ENCODE measurements at places on chromosomes 16 and 17.

- no peak for DNase-seq
Measured at GRCh38 chr16:5216441-5217080, 119.0 kb upstream of the EEF2KMT start.

- no peak for DNase-seq
Measured at GRCh38 chr17:50260501-50260911, 13.8 kb upstream of the TMEM92 start.

GRCh38 chr16:76565542-76565941 is 288.3 kb downstream of the CNTNAP4 start:
- no peak for DNase-seq

- no peak for DNase-seq
Measured at GRCh38 chr16:17629936-17630335, 159.2 kb upstream of the XYLT1 start.

- DNase-seq: no peak
Measured at GRCh38 chr16:86229866-86230656, 280.3 kb upstream of the FOXF1 start.

GRCh38 chr16:23072769-23073549 is 76.3 kb downstream of the USP31 start:
- DNase-seq: no peak

- DNase-seq: no peak
Measured at GRCh38 chr17:51992864-51993416, 165.6 kb downstream of the CA10 start.

GRCh38 chr17:8447799-8448198 is 12.1 kb downstream of the NDEL1 start:
- DNase-seq: no peak

GRCh38 chr17:27520491-27521185 is 64.4 kb downstream of the KSR1 start:
- DNase-seq: no peak

DNA sequence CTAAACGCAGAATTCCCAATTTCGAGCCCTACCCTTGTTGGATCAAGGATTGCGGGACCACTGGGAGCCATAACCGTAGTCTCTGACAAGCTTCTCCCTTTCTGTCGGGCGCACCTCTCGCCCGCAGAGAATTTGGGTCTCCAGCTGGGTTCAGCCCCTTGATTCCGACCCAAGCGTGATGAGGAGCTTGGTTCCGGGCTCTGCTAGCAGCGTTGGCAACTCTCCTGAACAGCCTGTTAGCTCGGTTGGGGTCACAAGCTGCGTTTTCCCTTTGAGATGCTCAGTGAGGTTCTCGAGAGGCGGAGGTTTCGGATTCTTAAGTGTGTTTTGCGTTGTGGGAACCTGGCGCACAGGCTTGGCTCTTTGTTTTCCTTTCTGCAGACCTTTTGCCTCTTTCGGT is 655 bp downstream of the ATXN1L start:
- DNase-seq: peak; percentile 9

All from CD4-positive, alpha-beta T cell treated with Interleukin-6 for 4 hours (primary cell).